CD8-positive, alpha-beta memory T cell (primary cell): ENCODE measurements at places on chromosomes 5 and 9.

GRCh38 chr5:170508660-170509347 is 5.0 kb downstream of the KCNIP1 start:
- DNase-seq, result no peak

- no peak for DNase-seq
These were observed 137.6 kb downstream of the DRD1 start for GRCh38 chr5:175306381-175306780.

GRCh38 chr5:144369006-144369405 is 198.3 kb downstream of the KCTD16 start:
- no peak for DNase-seq

DNA sequence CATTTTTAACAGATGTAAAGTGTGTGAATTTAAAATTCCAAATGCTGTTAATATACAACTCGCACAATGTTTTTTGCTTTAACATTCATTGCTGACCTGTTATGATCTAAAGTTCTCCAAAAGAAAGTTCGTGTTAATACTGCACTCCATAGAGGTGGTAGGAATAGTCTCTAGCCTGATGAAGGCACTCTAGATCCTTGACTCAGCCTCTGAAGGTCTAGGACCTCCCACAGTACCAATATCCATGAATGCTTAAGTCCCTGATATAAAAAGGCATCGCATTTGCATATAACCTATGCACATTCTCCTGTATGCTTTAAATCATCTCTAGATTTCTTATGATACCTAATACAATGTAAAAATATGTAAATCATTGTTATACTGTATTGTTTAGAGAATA is 213.6 kb downstream of the EFNA5 start:
- no peak for DNase-seq

- DNase-seq, result no peak
These were observed 99.0 kb upstream of the SSBP2 start for GRCh38 chr5:81849770-81850367.

- no peak for DNase-seq
These were observed 22.9 kb downstream of the CAMSAP1 start for GRCh38 chr9:135884328-135885035.

GRCh38 chr5:145797336-145797735 is 37.8 kb downstream of the PRELID2 start:
- no peak for DNase-seq

- no peak for DNase-seq
These were observed 7.9 kb downstream of the LNPEP start for GRCh38 chr5:96943799-96944198.

DNA sequence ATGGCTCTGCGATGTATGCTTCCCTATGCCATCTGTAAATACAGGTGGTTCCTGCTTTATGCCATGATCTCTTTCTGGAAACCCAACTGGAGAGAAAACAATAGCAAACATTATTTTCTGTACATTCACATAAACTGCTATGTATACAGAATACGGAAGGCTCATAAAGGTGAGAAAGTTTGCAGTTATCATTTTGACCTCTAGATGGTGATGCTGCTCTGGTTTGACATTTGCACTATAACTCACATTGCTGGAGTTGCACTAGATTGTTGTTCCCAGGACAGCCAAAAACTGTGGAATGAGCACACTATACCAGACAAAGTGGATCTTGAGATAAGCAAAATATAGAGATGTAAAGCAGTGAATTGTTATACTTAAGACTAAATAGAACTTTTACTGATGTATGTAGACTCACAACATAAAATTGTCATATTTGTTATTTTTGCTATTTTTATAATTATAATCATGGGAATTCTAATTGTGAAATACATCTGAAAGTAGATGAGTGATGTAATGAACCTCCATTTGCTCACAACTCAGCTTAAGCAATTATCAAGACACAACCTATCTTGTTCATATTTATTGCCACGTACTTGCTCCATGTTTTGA is 246.5 kb downstream of the PTPRD start:
- no peak for DNase-seq

- no peak for DNase-seq
These were observed 49.1 kb upstream of the SUB1 start for GRCh38 chr5:32536246-32536645.

DNA sequence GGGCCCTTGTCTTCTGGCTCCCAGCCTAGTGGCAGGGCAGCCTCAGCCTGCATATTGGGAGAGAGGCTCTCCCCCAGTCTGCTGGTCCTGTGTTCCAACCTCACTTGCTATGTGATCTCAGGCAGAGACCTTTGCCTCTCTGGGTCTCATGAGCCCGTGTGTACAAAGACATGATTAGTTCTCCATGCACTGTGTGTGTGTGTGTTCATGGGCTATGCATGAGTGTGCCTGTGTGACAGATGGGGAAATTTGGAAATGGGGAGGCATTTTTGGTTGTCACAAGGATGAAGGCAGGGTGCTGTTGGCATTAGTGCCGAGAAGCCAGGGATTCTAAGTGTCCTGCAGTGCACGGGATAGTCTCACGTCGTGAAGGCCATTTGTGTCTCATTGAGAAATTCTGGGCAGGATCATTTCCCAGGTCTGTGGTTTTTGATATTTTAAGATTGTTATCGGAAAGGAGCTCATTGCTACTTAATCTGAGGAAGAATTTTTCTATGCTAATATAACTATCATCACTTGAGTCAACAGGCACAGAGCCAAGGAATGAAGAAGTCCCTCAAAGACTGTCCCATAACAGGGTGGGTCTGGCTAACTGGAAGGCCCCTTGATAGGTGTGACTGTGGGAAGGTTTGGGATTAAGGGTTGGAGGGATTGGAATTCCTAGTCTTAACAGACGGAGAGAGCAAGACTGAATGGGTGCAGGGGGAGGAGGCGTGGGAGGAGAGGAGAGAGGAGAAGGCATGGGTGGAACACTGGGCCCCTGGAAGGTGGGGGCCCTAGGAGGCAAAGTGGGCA is 168.5 kb downstream of the RGS3 start:
- DNase-seq, result no peak

GRCh38 chr9:14868772-14869583 is 41.2 kb downstream of the FREM1 start:
- DNase-seq, result no peak

GRCh38 chr5:14179446-14179845 is 36.3 kb downstream of the TRIO start:
- DNase-seq, result no peak

- DNase-seq, result no peak
These were observed 513.6 kb downstream of the SLCO4C1 start for GRCh38 chr5:101782352-101783103.
